Stimulated activated CD4-positive, alpha-beta T cell treated with anti-CD3 and anti-CD28 coated beads, Interleukin-2, amount 100 ng/mL, for 48 hours (primary cell): ENCODE measurements at places on chromosomes 13 and 19.

DNA sequence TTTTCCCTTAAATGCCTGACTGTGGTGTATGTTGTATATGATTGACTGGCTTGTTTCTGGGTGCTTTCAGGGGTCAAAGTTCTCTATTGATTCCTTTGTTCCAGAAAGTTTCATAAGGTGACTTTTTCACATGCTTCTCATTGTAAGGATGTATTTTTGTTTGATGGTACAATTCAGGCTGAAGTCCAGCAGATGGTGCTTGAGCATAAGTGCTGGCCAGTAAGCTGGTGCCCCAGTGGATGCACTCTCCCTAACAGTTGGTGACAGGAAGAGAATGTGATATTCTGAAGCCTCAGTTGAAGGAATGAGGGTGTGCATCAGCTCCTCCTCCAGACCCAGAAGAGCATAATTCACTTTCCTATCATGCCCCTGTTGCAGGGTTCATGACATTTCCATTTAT lies 1941.6 kb upstream of the PRR20A start:
- DNase-seq, result no peak

DNA sequence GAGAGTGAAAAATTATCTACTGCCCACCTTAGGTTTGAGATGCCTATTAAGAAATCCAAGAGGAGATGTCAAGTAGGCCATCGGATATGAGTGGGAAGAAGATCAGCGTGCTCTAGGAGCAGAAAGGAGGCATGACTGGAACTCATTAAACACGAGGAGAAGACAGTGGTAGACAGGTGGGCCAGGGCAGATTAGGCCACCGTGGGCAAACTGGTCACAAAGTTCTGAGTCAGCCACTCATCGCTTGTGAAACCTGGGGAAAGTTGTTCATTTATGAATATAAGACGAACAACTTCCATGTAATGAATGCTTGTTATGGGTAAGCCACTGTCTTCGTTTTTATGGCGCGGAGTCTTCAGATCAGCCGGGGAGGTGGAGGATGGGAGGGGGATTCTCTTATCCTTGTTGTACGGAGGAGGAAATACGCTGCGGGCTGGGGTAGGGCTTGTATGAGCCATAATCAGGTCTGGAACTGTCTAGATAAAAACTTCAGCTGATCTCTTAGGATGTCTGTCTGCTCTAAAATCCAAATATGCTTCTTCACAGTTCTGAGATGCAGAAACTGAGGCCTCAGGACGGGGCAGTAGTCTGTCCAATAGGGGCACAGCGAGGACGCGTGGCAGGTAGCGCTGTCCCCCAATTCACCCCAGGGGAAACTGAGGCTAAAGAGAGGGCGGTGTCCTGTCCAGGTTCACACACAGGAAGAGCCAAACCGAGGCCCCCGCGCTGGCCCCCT lies 1.1 kb upstream of the ZNF444 start:
- no peak for DNase-seq

DNA sequence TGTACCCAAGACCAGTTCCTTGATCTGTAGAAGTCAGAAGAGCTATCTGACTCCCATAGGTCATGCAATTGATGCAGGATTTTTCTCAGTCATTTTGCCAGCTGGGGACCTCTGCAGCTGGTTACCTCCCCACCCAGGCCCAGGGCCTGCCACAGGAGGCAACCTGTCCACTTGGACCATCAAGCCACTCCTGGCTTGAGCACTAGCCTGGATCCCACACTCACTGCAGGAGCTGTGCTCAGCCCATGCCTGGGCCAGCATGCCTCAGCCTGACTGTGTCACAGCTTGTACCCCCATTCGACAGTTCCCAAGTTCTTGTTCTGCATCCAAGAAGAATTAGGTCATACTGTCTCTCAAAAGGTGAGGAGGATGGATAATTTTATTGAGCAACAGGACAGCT lies 189.4 kb downstream of the PCDH17 start:
- no peak for DNase-seq

DNA sequence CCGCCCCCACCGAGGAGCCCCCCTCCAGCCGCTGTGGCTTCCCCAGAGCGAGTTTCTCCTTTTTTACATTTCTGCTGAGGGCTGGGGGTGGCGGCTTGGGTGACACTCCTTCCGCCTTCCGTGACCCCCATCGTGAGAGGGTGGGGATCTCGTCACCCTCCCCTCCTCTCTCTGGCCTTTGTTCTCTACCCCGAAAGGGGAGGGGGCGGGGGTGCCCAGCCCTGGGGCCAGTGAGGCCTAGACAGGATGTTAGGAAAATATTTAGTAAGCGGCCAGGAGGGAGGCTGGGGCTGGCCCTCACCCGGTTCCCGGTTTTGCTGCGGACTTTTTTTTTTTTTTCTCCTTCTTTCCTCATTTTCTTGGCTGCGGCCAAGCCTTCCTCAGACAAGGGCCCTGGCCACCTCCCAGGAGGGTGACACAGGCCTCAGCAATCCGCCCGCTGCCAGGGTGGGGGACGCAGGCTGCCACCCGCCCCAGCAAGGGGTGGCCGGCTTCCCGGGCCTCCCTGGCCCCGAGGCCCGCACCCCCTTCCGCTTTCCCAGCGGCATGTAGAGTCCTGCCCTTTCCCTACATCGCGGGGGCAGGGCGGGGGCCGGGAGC lies 3.9 kb downstream of the MIDN start:
- no peak for DNase-seq

- DNase-seq, result no peak
These were observed 151.0 kb upstream of the TMTC4 start for GRCh38 chr13:100825557-100825956.

GRCh38 chr13:80400164-80400864 lies 59.4 kb upstream of the SPRY2 start:
- DNase-seq, result no peak

DNA sequence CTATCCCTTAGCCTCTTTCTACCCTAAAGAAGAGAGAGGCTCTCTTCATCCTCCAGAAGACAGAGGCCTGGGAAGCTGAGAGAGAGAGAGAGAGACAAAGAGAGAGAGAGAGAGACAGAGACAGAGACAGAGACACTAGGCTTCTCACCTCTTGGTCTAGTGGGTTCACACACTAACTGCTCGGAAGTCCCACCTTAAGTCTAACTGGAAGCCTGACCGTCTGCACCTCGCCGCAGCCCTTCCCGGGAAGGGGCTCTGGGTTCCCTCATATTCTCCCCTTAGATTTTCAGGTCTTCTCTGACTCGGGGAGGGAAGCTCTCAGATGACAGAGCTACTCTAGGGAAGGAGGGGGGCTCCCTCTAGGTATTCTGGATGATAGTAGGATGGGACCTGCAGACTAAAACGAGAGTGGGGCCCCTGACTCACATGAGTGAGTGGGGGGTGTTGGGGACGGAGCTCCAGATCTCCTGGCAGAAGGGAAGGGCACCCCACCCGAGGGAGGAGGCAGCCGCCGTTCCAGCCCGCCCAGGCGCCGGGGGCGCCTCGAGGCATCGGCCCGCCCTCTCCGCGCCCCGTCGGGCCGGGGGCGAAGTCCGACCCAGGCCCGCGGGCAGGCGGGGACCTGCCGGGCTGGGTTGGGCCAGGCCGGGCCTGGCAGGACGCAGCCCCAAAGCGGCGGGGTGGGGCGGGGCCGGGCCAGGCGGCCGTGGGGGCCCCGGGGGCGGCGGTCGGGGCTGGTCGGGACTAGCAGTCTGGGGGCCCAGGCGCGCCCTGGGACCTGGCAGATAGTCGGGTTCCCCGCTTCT lies 2.0 kb upstream of the JUNB start:
- DNase-seq, result peak; percentile 28

DNA sequence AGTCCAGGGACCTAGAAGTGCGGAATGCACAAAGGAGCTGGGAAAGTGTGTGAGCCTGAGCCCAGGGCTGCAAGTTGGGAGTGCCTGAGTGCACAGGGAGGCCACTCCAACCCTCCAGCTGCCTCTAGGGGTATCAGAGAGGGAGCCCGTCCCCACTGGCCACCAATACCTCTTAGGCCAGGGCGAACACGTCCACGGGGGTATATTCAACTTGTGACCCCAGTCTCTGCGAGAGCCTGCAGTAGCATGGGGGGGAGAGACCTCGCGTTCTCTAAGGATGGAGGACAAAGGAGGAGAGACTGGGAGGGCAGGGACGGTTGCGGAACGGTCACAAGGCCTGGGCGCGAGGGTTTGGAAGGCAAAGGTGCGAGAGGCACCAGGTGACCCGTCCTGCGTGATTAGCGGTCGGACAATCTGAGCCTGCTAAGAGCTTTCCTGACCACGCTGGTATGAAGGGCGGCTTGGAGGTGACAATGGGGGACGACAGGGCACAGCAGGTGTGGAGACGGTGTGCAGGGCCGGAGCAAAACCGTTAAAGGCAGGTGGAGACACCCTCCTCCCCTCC lies 676 bp downstream of the CD320 start:
- no peak for DNase-seq

- DNase-seq, result no peak
These were observed 35.7 kb upstream of the RCBTB2 start for GRCh38 chr13:48568370-48569103.

DNA sequence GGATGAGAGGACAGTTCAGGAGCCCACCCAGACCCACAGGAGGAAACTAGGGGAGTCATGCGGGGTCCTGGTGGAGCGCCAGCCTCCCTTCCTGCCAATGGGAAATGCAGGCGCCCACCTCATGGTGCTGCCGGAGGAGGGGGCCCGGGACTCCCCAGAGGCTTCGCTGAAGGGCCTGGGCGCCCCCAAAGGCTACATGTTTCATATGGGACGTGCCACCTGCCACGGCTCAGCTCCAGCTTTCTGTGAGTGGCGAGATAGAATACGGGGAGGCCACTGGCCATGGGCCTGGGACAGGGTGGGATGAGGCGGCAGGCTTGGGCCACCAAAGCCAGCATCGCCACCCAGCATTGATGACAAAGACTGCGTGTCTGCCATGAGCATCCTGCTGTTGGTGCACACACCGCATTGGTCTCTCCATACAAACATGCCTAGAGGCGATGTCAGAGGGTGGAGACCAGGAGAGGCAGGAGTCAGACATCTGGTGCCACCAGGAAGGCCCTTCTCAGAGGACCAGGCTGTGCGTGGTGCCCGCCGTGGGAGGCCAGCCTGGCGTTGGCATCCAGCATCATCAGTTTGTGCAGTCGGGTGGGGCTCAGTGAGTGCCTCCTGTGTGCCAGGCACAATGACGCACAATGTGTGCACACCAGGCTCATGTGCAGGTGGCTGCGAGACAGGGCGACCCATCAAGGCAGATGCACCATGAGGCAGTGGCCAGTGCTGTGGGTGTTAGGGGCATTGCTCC lies 1.2 kb upstream of the F10 start:
- no peak for DNase-seq

GRCh38 chr19:8034178-8034525 lies 18.4 kb upstream of the CCL25 start:
- no peak for DNase-seq

DNA sequence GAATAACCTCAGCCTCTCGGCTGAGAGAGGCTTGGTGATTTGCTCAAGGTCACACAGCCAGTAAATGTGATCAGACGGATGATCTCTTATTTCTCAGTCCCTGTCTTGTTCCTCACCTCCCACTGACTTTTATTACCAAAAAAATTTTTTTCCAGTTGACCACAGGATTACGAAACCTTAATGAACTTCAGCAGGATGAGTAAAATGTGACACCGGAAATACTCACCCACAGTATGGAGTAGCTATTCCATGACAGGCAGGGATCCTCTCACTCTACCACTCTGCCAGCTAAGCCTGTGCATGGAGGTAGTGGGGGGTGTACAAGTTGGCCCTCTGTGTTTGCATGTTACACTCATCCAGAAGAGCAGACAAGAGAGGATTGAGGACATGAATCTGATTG lies 916.4 kb downstream of the UQCRFS1 start:
- DNase-seq, result no peak

DNA sequence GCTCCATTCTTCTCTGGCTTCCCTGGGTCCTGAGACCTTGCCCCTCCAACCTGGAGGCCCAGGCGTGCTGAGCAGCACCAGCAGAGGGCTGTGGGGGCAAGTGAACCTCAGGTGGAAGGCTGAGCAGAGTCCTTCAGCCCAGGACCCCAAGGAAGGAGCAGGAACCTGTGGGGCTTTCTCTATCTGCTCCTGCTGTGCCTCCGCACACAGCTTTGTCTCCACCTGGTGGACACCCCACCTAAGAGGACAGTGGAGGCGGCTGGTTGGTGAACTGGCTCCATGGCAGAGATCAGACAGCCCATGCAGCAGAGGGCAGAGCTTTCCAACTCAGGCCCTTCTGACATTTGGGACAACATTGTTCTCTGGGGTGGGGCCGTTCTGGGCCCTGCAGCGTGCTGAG lies 19.7 kb downstream of the ZFR2 start:
- DNase-seq, result peak; percentile 27

- no peak for DNase-seq
These were observed 14.9 kb downstream of the KLHL26 start for GRCh38 chr19:18651733-18652132.

- DNase-seq, result no peak
These were observed 43.4 kb upstream of the N4BP2L1 start for GRCh38 chr13:32471187-32471922.

- no peak for DNase-seq
These were observed 176.8 kb downstream of the OXGR1 start for GRCh38 chr13:96817336-96817941.
